ENCODE measurements at places on chromosomes 1 and 21.

DNA sequence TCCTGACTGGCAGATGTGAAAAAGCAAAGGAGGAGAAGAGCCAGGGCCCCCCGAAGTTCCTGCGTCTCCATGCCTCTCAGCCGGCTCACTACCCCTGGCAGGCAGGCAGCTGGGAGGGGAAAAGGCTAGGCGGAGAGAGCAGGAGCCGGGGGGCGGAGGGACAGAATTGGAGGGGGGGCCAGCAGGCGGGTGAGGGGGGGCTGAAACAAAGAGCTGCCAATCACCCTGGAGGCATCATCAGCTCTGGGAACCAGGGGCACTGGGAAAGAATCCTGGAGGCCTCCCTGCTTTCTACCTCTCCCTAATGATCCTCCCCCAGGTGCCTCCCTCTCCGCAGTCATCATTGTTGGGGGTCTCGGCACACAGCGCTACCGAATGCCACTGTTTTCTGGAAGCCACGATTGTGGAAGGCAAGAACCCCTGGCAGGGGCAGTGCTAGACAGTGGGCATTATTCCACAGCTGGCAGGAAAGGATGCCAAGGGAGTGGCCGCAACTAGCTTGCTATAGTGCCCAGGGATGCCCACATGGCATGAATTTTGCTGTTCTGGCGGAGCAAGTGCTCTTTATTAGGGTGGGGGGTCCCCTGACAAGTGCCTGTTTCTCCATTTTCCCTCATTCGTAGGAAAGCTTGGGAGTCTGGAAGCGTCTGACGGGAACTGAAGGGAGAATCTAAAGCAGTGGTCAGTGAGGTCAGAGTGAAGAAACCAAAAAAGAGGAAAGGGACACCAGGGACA lies at the start of gene THBS3:
THBS3 (minus strand) TSS at position 92 of the 735 bp plus-strand sequence; CDS start at position 71, 21 bp downstream.
- DNase-seq: peak; percentile 84

- no peak for DNase-seq
Measured at GRCh38 chr1:116392717-116393404, 19.8 kb downstream of the ATP1A1 start.

- DNase-seq: no peak
Measured at GRCh38 chr21:35801391-35801790, 258.9 kb downstream of the SETD4 start.

GRCh38 chr1:247914941-247915662 lies 5.0 kb upstream of the OR2T8 start:
- no peak for DNase-seq

- no peak for DNase-seq
Measured at GRCh38 chr21:33572350-33572749, 16.1 kb downstream of the DONSON start.

DNA sequence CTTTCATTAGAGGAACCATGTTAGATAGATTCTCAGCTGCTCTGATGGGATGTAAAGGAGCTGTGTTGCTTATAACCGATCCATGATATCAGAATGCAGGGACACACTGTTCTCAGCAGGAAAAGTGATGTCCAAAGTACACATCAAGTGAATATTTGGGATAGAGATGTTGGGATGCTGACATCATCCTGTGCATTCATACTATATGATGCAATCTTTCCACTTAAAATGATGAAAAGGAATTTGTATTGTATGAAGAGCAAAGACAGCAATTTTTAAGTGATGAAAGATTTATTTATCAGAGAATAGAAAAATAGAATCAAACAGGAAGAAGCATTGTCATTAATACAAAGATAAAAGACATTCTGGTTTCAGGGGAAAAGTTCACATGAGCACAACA lies 110.1 kb downstream of the ERG start:
- DNase-seq: no peak

GRCh38 chr1:167561753-167562152 lies 8.2 kb upstream of the CREG1 start:
- no peak for DNase-seq

DNA sequence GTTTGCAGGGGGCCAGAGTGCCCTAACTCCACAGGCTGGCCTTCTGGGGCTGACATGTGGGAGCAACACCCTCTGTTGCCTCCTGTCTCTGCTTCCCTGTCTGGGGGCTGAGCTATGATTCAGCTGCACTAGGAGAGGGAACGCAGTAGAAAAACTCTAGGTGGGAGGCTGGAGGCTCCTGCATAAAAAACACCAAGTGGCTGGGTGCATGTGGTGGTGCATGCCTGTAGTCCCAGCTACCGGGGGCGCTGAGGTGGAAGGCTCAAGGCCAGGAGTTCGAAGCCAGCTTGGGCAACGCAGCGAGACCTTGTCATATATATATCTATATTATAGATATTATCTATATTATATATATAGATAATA lies 5.6 kb downstream of the KIF17 start:
- no peak for DNase-seq

DNA sequence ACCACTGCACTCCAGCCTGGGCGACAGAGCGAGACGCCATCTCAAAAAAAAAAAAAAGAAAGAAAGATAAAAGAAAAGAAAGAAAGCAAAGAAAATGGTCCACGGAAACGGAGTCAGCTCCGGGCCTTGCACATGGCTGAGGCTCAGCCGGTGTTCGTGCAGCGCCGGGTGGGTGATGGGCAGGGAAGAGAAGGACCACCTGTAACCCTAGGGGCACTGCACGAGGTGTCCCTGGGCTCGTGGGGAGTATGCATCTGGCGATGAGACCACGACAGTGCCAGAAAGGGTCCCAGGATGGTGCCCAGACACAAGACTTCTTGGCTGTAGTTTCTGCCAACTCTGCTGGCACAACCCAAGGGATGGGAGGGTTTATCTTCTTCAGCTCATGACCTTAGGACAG lies 5.8 kb downstream of the CDA start:
- DNase-seq: no peak

DNA sequence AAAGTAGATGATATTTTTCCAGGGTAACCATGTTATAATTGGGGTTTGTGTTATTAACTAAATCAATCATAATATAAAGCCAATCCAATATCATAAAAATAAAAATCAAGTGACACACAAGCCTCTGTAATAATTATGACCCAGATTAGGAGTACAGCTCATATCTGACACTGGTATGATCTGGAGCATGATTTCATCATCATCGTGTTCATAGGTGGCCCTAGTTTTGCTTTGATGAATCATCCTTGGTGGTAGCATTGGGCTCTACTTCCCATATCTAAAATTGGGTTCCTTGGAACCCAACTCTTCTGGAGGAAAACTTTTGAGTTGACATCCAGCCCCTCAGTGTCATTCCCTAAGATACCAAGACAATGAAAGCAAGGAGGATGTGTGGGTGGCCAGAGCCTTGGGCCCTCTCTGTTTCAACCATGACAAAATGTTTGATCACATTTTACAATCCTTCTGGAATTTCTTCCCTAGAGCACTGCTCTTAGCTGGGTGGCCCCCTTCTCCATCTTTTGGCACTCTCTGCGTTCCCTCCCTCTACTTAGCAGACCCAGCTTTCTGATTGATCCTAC lies 37.0 kb upstream of the ENAH start:
- no peak for DNase-seq

- DNase-seq: no peak
Measured at GRCh38 chr1:108502624-108503023, 52.5 kb downstream of the NBPF6 start.

- no peak for DNase-seq
Measured at GRCh38 chr1:97379387-97380075, 541.3 kb downstream of the DPYD start.

DNA sequence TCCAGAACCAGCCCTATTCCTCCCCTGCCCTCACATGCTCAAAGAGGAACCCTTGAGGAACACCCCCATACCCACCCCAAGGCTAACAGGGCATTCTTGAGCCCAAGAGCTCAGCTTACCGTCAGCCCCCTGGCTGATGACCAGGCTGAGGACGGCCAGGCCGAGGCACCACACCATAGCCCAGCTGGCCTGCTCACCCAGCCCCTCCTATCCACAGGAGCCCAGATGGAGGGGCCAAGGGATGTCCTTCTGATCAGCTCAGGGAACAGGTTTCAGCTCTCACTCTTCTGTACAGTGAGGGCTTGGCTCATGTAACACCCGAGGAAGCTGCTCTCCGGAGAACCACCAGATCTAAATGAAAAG lies 2.2 kb downstream of the IGSF9 start:
- DNase-seq: no peak

- DNase-seq: no peak
Measured at GRCh38 chr1:184861755-184862336, 107.2 kb upstream of the EDEM3 start.

- no peak for DNase-seq
Measured at GRCh38 chr1:20109223-20109856, 10.0 kb downstream of the PLA2G2D start.

GRCh38 chr1:57204091-57204490 lies 219.8 kb downstream of the DAB1 start:
- no peak for DNase-seq

GRCh38 chr1:29412591-29412990 lies 176.3 kb downstream of the PTPRU start:
- no peak for DNase-seq

DNA sequence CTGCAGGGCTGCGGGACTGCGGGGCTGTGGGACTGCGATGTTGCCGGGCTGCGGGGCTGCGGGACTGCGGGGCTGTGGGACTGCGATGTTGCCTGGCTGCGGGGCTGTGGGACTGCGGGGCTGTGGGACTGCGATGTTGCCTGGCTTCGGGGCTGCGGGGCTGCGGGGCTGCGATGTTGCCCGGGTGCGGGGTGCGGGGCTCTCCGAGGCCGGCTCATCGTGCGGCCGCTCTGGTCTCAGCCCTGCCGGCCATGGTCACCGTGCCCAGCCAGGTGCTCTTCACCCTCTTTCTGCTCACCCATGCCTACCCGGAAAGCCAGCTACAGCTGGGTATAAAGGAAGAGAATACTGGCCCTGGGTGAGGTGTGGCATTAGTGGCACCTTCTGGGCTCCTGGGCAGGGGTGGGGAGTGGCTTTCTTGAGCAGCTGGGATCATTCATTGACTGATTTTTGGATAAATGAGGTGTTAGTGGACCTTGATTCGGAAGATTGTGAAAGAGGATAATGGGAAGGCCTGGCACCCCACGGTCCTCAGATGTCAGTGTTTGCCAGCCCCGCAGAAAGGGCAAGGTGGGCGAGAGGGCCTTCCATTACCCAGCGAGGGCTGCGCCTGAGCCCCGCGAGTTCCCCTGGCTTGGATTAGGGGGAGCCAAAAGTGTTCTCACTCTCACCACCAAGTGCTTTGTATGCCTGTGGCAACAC lies 36.3 kb downstream of the COQ8A start:
- peak; percentile 36 for DNase-seq

- DNase-seq: peak; percentile 44
Measured at GRCh38 chr21:45819478-45820170, 161.9 kb upstream of the COL6A1 start.

DNA sequence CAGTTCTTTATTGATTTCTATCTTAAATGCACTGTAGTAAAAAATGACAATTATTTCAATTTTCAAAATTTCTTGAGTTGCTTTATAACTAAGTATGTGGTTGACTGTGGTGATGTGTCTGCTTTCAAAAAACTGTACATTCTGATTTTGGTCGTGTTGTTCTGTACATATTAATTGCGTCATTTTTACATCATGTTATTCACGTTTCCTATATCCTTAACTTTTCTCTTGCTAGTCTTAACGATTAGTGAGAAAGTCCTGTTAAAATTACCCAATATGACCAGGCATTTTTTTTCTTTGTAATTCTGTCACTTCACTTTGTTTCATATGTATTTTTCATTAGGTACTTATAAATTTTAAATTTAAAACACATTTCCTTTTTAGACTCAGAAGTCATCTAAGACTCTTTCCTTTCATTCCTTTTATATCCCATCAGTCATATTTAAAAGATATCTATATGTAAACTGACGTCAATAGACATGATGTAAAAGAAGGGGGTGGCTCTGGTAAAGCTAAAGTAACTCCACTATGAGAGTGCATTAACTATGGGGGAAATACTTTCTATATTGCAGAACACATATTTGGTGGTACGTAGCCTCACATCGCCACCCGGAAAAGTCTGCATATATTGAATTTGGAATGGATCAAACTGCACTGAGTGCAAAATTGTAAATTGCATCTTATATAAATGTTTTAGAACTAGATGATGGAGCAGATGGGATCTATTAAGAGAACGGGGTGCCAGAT lies 1.1 kb upstream of the COA6 start:
- DNase-seq: no peak

GRCh38 chr21:41584603-41585176 lies 76.7 kb upstream of the TMPRSS2 start:
- DNase-seq: peak; percentile 23

DNA sequence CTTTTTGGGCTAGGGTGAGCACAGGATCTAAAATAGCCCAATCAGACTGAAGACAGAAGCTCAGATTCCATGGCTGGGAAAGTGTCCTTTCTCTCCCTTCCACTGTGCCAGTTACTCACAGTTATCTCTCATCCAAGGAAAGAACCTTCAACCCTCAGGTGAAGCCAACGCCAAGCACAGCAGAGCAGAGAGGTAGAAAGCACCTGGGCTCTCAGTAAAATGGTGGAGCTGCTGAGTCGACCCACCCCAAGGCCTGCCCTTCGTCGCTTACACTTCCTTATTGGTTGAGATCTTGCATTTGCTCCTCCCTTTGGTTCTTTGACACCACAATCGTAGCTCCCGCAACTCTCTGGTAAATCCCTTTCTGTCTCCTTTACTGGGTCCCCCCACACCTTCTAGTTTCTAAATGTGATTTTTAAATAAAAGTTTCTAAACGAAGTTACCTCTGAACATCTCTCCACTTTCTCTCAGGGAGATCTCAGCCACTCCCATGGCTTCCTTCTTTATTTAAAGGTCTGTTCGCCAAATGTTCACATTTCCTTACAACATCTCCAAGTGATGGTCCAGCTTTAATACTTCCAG lies 27.5 kb upstream of the SLC30A1 start:
- no peak for DNase-seq

DNA sequence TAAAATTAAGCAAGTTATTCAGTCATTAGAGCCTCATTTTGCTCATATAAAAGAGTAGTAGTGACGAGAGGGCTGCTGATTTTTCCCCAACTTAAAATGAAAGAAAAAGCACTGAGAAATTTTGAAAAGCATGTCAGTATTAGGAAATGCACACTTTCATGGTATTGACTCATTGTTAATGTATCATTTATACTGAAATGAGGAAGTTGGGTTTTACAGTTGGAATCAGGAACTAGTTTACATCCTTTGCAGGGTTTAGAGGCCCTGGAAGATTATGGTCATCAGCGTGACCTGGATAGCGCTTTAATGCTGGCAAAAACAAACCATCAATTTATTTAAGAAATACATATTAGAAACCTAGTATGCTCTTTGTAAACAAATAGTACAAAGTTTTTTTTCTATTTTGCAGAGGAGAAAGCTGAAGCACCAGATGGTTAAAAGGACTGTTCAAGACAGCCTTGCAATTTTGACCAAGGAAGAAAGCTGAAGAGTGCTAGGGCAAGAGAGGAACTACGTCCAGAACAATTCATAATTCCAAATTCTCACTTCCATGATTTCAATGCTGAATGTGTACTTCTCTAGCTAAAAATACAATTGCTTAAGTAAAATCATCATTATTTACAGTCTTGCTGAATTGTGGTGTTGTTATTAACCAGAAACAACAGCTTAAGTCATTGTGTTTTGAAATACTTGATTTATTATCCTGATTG lies 94.8 kb upstream of the SGIP1 start:
- no peak for DNase-seq
